ENCODE measurements at places on chromosomes 5 and 9.

DNA sequence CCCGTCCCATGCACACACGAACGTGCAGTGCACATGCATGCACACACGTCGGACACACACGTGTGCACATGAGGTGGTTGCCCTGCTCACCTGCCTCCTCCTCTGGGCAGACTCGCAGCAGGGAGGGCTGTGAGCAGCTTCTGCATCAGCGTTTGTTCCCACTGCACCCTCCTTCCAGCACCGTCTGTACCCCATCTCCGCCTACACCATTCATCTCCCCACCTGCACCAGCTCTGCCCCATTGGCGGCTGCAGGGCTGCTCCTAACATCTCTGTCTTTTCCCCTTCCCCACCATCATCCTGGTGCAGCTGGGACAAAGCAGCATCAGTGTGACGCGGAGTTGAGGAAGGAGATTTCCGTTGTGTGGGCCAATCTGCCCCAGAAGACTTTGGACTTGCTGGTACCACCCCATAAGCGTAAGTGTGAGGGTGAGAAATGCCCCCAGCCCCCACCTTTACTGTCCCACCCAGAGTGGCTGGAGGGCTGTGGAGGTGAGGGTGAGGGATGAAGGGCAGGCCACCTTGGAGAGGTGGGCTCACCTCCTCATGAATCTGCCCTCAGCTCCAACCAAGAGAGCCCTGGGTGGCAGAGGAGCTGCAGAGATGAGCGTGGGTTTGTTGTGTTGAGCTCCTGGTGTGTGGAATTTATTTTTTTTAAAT lies 234.6 kb downstream of the CACNA1B start:
- no peak for DNase-seq

- DNase-seq, result peak; percentile 63
Observed at GRCh38 chr5:39200081-39200480, 19.3 kb downstream of the FYB1 start.

GRCh38 chr9:131046581-131047202 lies 37.7 kb downstream of the LAMC3 start:
- peak; percentile 78 for DNase-seq

GRCh38 chr9:27412963-27413362 lies 111.1 kb upstream of the IFNK start:
- no peak for DNase-seq
